Suppressor macrophage (primary cell): ENCODE measurements at places on chromosomes 2 and 18.

DNA sequence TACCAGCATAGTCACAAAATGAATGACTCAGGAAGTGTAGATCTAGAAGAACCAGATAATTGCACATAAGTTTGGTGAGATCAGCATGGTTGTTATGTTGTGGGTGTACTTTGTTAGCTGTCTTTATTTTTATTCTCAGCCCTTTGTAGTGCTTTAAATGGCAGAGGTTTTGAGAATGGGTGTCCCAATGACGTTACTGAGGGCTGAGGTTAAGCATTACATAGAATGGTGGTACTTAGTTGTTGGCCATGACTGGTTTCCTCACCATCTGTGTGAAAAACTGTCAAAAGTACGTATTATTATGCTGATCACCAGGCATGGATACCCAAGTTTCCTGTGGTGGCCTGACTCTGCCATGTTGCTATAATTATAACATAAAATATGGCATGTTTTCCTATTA is 165.8 kb downstream of the UBE2E3 start:
- DNase-seq = no peak

GRCh38 chr2:84991404-84992160 is 20.6 kb downstream of the KCMF1 start:
- DNase-seq = no peak

DNA sequence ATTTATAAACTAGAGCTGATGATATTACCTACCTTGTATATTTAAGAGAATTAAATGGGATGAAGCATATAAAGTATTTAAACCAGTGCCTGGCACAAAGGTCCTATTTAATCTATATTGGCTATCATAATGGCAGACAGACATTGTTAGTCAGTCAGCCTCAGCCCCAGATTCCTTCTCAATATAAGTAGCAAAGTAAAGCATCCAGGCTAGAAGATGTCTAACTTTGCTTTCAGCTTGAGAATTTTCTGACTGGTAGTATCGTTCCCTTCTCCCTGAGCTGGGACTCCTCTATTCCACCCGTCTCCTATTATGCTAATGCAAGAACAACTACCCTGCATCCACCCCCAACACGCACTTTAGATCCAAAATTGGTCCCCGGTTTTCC is 215.7 kb upstream of the SIX2 start:
- no peak for DNase-seq

- peak; percentile 95 for DNase-seq
Observed at GRCh38 chr2:42098571-42099437, 51.0 kb downstream of the PKDCC start.

GRCh38 chr2:79892123-79892522 is 379.3 kb downstream of the CTNNA2 start:
- no peak for DNase-seq

GRCh38 chr2:30403592-30404312 is 43.3 kb upstream of the LCLAT1 start:
- no peak for DNase-seq

DNA sequence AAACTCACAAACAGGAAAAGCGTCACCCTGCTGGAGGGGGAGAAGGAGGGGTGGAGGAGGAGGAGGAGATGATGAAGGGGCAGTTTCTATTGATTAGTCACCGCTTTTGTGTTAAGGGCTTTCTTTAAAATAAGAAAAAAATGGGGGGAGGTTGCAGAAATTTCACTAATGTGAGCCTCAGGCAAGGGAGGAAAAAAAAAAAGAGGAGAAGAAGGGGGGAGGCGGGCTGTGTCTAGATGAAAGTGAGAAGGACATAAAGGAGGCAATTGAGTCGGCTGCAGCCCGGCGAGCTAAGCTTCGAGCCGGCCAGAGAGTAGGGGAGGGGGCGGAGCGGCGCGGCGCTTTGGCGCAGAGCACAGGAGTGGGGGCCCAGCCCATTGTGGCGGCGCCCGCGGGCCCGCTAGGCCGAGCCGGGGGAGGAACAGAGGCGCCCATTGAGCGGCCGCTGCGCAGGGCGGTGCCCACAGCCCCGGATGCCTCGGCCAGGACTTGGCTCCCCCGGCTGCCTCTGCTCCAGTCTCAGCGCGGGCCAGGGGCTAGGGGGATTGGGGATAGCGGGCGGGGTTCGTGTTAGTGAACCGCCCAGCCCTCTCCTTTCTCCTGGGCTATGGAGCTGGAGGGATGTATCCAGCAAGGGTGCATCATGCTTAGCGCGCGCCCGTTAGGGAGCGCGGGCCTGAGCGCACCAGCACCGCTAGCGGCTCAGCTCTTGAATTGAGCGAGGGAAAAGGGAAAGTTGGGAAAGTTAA is 7.9 kb downstream of the PAX3 start:
- DNase-seq = no peak

GRCh38 chr2:184004289-184004947 is 593.9 kb upstream of the ZNF804A start:
- DNase-seq = no peak

DNA sequence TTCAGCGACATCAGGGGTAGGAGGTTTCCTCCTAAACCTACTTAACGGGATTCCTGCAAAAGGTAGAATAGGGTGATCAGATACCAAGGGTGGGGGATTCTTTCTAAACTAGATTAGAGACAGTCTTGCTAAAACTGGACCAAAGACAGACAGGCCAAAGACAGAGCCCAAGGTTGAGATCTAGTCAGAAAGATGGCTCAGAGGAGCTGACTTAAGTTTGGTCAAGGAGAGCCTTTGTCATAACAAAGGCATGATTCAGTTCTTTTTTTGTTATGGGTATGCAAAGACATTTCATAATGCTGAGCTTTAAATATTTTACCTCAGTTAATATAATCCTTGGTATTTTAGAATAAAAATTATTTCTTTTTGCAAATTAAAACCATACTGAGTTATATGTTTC is 17.8 kb upstream of the GPR75 start:
- no peak for DNase-seq

DNA sequence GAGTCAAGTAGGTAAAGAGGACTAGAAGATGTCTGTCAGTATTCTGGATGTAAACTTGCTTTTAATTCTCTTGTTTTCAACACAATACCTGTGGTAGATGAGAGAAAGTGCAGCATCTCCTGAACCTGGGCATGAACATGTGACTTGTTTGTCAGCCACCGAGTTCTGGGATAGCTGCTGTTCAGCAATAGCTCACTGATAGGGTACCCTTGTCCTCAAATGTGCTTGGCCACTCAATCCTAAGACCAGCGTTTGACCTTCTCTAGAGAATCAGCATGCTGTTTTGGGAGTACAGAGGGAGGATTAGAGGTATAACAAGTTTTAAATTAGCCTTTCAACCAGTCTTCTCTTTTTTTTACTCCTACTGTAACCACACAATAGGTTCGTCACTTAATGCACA is 23.2 kb downstream of the RPIA start:
- DNase-seq = no peak

DNA sequence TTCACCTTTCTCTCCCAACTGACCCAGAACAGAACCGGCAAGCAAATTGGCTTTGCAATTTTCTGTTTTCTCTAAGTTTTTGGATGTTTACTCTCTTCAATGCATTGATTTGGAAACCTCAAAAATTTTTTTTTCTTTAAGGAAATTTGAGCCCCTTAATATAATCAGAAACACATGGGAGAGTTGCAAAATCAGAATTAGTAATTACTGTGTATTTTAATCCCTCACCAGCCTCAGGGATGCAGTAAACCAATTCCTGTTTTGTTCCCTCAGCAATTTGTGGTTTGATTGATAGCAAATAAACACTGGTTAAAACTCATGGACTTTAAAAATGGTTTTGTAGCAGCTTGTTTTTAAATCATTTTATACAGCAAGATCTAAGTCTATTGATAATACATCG is 281.5 kb downstream of the NEDD4L start:
- DNase-seq = no peak

DNA sequence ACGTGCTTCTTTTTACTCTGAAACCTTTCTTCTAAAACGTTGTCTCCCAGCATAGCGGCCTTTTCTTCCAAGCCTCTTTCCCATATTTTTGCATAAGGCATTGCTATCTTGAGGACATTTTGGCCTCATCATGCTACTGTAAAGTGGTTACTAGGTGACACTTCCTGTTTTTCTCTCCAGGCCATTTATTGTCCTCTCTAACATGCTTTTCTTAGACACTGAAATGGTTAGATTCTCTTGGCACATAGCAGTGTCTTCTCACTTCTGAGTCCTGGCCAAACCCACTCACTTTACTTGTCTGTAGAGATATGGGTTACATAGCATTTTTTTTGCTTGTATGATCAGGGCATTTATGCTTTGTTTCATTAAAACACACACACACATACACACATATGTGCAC is 50.1 kb upstream of the KCNH7 start:
- DNase-seq = no peak

GRCh38 chr2:9800975-9801726 is 42.1 kb upstream of the TAF1B start:
- peak; percentile 94 for DNase-seq

DNA sequence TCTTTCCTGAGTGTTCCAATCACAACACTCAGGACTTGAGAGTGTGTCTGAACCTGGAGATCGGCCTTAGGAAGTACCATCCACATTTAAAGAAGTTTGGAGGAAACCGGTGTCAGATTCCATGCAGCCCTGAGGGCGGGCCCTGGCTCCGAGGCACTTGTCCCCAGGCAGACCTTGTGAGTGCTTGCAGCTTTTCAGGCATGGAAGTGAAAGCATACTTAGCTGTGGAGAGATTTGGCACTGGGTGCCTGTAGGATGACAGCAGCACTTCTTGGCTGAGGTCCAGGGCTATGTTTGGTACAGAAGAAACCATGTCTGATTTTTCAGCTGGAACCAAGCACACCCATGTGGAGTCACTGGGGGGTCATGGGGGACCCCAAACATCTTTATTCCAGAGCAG is 230.8 kb downstream of the SEPTIN10 start:
- DNase-seq = no peak

DNA sequence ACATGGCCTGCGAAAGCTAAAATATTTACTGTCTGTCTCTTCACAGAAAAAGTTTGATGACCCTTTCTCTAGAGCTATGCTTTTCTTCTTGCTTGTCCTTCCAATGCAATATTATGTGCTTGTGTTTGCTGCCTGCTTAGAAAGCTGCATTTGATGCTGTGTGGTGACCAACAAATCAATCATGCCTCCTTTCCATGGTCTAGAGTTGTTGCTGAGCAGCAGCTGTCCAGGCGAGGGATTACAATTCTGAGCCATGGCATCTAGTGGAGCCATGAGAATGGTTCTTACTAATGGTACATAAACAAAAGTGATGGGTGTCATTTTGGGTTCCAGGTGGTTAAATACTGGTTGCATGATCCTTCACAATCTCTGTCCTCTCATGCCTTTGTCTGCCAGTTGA is 1142.1 kb downstream of the DPP10 start:
- no peak for DNase-seq

DNA sequence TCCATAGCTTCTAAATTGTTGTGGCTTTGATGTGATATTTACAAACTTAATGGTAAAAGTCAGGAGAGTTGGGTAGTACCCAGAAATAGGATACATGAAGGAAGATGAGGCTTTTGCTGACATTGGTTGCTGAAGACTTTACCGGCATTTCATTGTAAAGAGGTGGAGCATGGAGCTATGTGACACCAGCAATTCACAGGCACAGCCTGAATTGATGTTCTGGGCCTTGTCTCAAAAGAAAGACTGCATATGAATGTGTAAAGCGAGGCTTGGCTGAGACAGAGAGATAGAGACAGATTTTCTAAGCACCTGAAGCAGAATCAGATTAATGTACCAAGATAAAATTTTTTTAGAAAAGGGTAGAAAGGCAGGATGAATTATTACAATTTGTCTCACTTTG is 864.9 kb upstream of the ID2 start:
- DNase-seq = no peak

GRCh38 chr18:66457245-66457644 is 146.6 kb downstream of the CDH19 start:
- no peak for DNase-seq

GRCh38 chr2:179614121-179614520 is 247.3 kb downstream of the ZNF385B start:
- DNase-seq = no peak

- no peak for DNase-seq
Observed at GRCh38 chr18:75071866-75072671, 136.9 kb downstream of the PTGR3 start.

- DNase-seq = no peak
Observed at GRCh38 chr2:239331560-239331959, 69.3 kb downstream of the HDAC4 start.

DNA sequence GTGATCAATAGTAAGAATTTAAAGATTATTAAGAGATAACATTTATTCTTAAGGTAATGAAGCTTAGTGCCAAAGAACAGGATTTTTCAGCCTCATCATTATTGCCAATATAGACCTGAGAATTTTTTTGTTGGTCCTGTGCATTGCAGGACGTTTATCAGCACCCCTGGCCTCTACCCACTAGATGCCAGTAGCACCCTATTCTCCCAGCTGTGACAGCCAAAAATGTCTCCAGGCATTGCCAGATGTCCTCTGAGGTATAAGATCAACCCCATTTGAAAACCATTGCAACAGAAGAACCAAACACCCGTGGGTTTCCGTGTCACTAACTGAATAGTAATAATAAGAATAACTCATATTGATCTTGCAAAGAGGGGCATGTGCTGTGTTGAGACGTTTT is 700.0 kb upstream of the SOX11 start:
- no peak for DNase-seq

DNA sequence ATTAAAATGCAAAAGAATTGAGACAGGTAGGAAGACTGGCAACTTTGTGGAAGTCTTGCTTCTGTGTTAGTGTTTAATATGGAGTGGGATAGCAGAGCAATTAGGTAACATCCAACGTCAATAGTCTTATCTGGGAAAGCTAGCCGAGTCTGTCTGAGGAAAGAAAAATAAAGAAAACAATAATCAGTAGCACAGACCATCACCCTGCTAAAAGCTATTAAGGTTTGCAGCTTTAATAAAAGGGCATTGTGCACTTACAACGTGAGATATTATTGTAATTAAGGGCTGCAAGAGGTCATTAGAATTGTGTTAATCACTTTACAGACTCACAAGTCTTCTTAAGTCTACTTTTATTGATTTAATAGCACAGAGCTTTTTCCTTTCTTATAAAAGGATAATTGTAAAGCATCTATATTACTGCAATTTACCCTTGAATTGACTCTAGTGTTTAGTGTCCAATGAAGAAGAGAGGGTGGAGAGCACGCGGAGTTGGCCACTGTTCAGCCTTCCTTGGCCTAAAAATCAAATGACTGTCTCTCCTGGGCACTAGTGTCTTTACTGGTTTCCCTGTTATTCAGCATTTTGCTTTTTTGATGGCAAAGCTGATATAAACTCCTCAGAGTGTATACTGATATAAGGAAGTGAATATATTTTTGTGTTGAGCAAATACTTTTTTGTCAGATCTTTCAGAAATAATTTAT is 2.0 kb downstream of the CDH7 start:
- no peak for DNase-seq
